ENCODE measurements at places on chromosomes 12 and 14.
A peak's percentile ranks its signal among the peaks of the same experiment; 100 is the strongest.

- no peak overlapping the region for H3K27ac ChIP-seq
- DNase-seq: no peak
- peaks cover 92% of the 10 kb centered on the region for H3K36me3 ChIP-seq
- H3K27me3 ChIP-seq: no peaks in the 10 kb centered on the region
- peaks cover 39% of the 10 kb centered on the region for H3K4me1 ChIP-seq
- no peak overlapping the region for H3K4me3 ChIP-seq
Measured at GRCh38 chr12:123991372-123991951, 18.4 kb downstream of the ZNF664 start.

GRCh38 chr14:29724991-29725390, 202.7 kb downstream of the PRKD1 start:
- H3K4me3 ChIP-seq: no peak overlapping the region
- H3K36me3 ChIP-seq: no peaks in the 10 kb centered on the region
- no peak for DNase-seq
- H3K4me1 ChIP-seq: no peaks in the 10 kb centered on the region
- H3K27ac ChIP-seq: no peak overlapping the region

- peak overlapping the region; percentile 73 for H3K27ac ChIP-seq
- DNase-seq: no peak
- peaks cover 40% of the 10 kb centered on the region for H3K36me3 ChIP-seq
- peaks cover 90% of the 10 kb centered on the region for H3K4me1 ChIP-seq
- no peak overlapping the region for H3K4me3 ChIP-seq
Measured at GRCh38 chr12:93425736-93426411, 15.9 kb downstream of the UBE2N start.

DNA sequence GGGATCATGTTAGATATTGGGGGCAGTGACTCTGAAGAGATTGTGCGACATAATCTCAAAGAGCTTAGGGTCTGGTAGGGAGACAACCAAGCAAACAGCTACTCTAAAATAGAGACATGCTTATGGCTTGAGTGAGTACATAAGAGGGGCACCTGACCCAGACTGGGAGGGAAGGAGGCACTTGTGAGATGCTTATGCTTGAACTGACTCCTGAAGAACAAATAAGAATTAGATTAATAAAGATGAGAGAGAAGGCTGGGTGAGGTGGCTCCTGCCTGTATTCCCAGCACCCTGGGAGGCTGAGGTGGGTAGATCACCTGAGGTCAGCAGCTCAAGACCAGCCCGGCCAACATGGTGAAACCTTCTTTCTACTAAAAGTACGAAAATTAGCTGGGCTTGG, 19.1 kb downstream of the TMTC2 start:
- H3K36me3 ChIP-seq: no peaks in the 10 kb centered on the region

DNA sequence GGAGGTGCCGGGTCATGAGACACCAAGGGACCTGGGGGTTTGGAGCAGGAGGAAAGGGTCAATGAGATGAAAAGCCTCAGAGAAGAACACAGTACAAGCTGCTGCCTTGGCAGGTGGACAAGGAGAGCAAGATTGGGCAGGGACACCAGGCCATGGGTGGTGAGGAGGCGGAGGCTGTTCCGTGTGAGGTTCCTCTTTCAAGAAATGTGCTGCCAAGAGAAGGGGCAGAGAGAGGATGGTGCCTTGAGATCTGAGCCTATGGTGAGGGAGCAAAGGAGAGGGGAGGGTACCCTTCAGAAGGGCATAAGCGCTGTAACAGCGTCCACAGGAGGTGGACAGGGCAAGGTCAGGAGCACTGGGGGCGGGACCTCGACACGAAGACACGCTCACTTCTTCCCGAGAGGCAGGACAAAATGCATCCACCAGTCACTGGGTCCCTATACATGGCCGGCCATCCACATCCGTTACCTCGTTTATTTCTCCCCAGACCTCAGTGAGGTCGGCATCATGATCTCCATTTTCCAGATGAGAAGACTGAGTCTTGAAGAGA, 100.2 kb downstream of the B4GALNT3 start:
- peaks cover 23% of the 10 kb centered on the region for H3K36me3 ChIP-seq
- DNase-seq: no peak
- H3K27me3 ChIP-seq: no peaks in the 10 kb centered on the region
- no peak overlapping the region for H3K4me3 ChIP-seq
- peaks cover 49% of the 10 kb centered on the region for H3K4me1 ChIP-seq
- no peak overlapping the region for H3K27ac ChIP-seq

DNA sequence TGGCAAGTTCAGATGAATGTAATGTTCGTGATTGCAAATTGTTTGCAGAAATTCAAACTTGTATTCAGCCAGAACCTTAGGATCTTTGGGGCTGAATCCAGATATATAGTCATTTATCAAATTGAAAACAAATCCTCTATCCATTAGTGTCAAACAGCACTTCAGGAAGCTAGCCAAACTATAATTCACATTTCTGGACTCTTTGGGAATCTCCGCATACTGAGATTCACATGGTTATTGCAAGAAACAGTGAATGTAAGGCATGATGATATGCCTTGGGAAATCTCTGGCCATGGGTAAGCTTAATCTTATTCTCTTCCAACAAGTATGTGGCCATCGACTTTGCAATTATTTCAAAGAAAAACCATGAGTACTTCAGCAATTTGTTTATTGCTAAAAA, 98.5 kb downstream of the KLHL28 start:
- H3K36me3 ChIP-seq: no peaks in the 10 kb centered on the region
- H3K4me1 ChIP-seq: no peaks in the 10 kb centered on the region
- no peak overlapping the region for H3K27ac ChIP-seq
- no peak for DNase-seq

DNA sequence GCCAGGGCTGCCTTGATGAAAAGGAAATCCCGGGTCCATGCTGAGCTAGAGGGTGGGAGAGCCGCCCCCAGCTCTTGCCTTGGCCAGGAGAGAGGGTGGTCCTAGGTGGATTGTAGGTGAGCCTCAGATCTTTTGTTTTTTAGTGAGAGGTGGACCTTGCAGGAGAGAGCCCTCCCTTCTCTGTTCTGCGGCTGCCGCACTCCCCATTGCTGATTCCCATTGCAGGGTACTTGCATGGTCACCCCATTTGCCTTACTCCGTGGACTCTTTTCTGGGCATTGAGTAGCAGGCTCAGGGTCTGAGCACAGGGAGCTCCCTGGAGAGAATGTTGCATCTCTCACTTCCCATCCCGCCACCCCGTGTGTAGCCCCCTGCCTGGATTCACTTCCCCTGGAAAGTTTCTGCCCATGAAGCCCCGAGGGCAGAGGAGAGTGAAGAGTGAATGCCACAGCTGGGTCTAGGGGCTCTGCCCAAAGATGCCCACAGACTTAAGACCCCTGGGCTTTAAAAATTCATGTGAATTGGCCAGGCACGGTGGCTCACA, 10.2 kb downstream of the VASH1 start:
- no peak overlapping the region for H3K27ac ChIP-seq
- H3K4me3 ChIP-seq: no peak overlapping the region
- H3K27me3 ChIP-seq: no peaks in the 10 kb centered on the region
- DNase-seq: no peak
- peaks cover 27% of the 10 kb centered on the region for H3K4me1 ChIP-seq

DNA sequence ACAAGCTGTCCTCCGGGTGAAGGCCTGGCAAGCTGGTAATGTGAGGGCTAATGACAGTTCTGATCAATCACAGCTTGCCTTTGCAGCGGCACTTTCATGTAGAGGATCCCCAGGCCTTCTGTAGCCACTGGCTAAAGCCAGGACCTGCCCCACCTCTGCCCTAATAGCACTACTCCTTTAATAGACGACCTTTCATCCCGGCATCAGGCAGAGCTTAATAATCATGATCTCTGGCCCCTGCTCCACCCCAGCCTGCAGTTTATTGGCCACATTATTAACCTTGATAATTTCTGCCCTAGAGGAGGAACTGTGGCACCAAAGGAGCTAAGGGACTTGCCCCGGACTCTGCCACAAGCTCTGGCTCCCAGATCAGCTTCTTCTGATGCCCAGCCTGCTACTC, 142.3 kb upstream of the TBX3 start:
- H3K27ac ChIP-seq: no peak overlapping the region
- no peaks in the 10 kb centered on the region for H3K36me3 ChIP-seq
- H3K4me3 ChIP-seq: no peak overlapping the region

DNA sequence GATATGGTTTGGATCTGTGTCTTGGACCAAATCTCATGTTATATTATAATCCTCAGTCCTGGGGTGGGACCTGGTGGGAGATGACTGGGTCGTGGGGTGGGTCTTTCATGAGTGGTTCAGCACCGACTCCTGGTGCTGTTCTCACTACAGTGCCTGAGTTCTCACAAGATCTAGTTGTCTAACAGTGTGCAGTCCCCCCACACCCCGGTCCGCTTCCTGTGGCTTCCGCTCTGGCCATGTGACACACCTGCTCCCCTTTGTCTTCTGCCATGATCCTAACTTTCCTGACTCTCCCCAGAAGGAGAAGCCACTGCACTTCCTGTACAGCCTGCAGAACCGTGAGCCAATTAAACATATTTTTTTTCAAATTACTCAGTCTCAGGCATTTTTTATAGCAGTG, 1262.2 kb downstream of the TMEM121 start:
- no peaks in the 10 kb centered on the region for H3K36me3 ChIP-seq
- no peak overlapping the region for H3K4me3 ChIP-seq

GRCh38 chr14:92892589-92892988, 30.4 kb upstream of the CHGA start:
- H3K27me3 ChIP-seq: peaks cover 18% of the 10 kb centered on the region
- H3K27ac ChIP-seq: no peak overlapping the region
- DNase-seq: no peak
- no peak overlapping the region for H3K4me3 ChIP-seq
- peaks cover 18% of the 10 kb centered on the region for H3K4me1 ChIP-seq

DNA sequence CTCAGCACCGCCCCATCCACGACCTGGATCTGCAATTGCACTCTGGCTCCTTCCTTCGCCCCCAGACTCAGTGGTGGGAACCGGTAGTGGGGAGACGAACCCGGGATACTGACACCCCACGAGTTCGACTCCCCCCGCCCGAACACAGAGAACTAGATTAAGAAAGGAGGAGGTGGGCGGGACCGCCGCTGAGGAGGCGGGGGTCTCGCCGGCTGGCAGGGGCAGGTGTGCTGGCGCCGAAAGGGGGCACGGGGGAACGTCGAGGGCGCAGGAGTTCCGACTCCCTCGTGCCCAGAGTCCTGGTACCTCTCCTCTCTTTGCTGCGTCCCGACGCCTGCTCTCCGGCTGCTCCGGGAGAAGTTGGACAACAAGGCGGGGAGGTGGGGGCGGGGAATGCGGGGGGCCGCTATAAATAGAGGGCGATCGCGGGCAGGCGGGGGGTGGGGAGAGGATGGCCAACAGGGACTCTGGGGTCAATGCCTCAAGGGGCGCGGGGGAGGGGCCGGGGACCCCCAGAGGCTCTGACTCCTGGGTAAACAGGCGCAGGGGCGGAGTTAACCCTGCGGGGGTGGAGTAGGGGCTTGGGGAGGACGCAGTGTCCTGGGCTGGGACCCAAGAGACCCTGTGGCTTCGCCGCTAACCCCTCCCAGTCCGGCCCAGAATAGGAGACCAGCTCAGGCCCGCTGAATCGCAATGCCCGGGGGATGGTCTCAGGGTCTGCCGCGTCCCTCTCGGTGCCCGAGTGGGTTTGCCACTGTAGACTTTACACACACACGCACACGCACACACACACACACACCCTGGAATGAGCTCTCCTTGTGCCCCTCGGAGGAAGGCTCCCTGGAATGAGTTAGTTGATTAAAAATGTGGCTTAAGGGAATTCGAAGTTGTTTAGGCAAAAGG, 761 bp upstream of the NDRG2 start:
- DNase-seq: no peak
- peaks cover 5% of the 10 kb centered on the region for H3K27me3 ChIP-seq
- no peak overlapping the region for H3K27ac ChIP-seq

GRCh38 chr12:25859976-25860375, 98.5 kb upstream of the RASSF8 start:
- peaks cover 8% of the 10 kb centered on the region for H3K4me1 ChIP-seq
- no peak overlapping the region for H3K4me3 ChIP-seq
- peaks cover 2% of the 10 kb centered on the region for H3K27me3 ChIP-seq
- DNase-seq: no peak

- peak overlapping the region; percentile 27 for H3K27ac ChIP-seq
- no peak overlapping the region for H3K4me3 ChIP-seq
- peaks cover 36% of the 10 kb centered on the region for H3K4me1 ChIP-seq
- H3K27me3 ChIP-seq: no peaks in the 10 kb centered on the region
- peaks cover 32% of the 10 kb centered on the region for H3K36me3 ChIP-seq
Measured at GRCh38 chr14:50031602-50032313, 84.6 kb downstream of the VCPKMT start.

DNA sequence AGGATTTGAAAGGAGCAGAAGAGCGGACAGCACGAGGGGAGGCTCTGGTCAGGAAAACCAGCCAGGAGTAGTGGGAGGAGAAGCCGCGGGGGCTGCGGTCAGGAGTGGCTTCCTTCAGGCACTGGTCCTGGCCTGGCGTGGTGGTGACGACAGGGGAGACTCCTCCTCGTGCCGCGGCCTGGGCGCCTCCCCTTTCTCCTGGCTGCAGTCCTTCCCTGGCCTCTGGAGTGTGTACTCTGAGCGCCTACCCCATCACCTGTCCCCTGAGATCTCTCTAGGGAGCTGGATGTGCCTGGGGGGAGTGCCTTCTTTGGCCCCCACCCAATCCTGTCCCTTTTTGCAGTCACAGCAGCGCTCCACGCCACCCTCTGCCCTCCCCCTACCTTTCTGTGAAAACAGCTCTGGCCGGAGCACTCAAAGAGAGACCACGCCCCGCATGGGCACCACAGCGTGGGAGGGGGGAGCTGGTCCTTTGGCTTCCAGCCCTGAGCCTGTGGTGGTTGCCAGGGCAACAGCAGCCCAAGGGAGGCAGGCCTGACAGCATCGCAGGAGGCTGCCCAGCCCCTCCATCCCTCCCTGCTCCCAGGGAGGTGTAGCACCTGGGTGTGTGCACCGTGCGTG, 125.9 kb downstream of the CALM1 start:
- no peaks in the 10 kb centered on the region for H3K4me1 ChIP-seq
- no peak overlapping the region for H3K27ac ChIP-seq
- DNase-seq: no peak
- no peaks in the 10 kb centered on the region for H3K36me3 ChIP-seq
- H3K27me3 ChIP-seq: peaks cover 4% of the 10 kb centered on the region

DNA sequence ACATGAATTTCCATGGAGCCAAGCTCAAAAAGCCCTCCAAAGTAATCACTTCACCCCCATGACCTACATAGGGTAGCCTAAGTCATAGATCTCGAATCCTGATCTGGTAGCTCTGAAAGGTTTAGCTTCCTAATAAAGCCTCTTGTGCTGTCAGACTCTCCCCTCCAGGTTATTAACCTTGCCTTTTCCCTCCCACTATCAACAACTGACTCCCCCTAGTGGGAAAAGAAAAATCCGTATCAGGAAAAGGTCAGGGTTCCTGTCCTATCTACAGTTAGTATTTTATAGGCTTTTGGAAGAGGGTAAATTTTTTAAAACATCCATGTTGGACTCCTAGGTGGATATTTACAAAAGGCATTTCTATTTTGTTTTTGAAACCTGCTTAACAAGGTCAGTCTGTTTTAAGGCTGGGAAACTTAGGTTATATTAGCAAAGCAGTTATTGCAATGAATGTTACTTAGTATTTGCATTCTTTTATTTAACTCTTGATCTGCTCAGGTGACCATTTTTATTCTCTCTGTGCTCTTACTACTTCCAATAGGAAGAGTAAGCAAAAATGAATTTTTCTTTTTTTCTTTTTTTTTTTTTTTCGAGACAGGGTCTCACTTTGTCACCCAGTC, 8.0 kb downstream of the YY1 start:
- H3K27ac ChIP-seq: peak overlapping the region; percentile 76
- peaks cover 65% of the 10 kb centered on the region for H3K36me3 ChIP-seq
- peaks cover 80% of the 10 kb centered on the region for H3K4me1 ChIP-seq
- DNase-seq: no peak

- no peak overlapping the region for H3K4me3 ChIP-seq
- no peaks in the 10 kb centered on the region for H3K36me3 ChIP-seq
- DNase-seq: no peak
Measured at GRCh38 chr12:108193917-108194316, 64.8 kb downstream of the WSCD2 start.

Data from activated T-cell treated with anti-CD3 and anti-CD28 coated beads, Interleukin-2, amount 50 U/mL, for 24 hours (primary cell).